ENCODE measurements at places on chromosomes 7 and 10. TPM values are rescaled to one million over a fixed set of nuclear protein-coding genes. Genes with fewer than 3 reads are reported as not detected.

GRCh38 chr10:12741360-12741804 is 260.1 kb downstream of the CCDC3 start:
- H3K36me3 ChIP-seq: no peaks in the 10 kb centered on the region
- no peaks in the 10 kb centered on the region for H3K4me1 ChIP-seq
- H3K4me3 ChIP-seq: no peak overlapping the region
- DNase-seq: no peak
- H3K27me3 ChIP-seq: no peaks in the 10 kb centered on the region

DNA sequence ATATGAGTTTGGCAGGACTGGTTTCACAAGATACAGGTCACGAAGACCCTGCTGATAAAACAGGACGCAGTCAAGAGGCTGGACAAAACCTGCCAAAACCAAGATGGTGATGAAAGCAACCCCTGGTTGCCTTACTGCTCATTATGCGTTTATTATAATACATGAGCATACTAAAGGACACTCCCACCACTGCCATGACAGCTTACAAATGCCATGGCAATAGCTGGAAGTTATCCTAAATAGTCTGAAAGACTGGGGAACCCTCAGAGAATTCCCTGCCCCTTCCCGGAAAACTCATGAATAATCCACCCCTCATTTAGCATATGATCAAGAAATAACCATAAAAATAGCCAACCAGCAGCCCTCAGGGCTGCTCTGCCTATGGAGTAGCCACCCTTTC is 73.1 kb downstream of the TEX36 start:
- H3K27me3 ChIP-seq: no peaks in the 10 kb centered on the region
- H3K4me3 ChIP-seq: no peak overlapping the region
- H3K27ac ChIP-seq: no peak overlapping the region
- no peaks in the 10 kb centered on the region for H3K36me3 ChIP-seq
- no peak for DNase-seq

- H3K27ac ChIP-seq: no peak overlapping the region
- H3K4me1 ChIP-seq: no peaks in the 10 kb centered on the region
- no peak overlapping the region for H3K4me3 ChIP-seq
- H3K27me3 ChIP-seq: no peaks in the 10 kb centered on the region
These were observed 90.2 kb upstream of the GNA12 start for GRCh38 chr7:2934211-2934731.

DNA sequence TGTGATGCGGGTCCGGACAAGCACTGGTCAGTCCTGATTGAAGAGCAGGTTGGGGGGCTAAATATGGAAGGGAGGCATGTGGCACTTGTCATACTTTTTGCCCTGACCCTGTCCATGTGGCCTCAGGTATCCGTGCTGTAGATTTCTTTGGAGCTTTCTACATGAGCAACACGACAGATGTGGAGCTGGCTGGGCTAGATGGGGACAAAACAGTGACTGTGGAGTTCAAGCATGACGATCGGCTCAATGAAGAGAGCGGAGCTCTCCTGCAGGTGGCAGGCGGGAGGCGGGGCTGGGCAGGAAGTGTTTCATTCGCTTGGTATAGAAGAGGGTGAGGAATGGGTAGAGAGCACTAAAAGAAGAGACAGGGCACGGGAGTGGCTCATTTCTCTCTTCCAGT is 13.0 kb upstream of the CHCHD1 start:
- DNase-seq: no peak
- no peaks in the 10 kb centered on the region for H3K27me3 ChIP-seq
- peaks cover 17% of the 10 kb centered on the region for H3K36me3 ChIP-seq
- H3K27ac ChIP-seq: no peak overlapping the region
- H3K4me3 ChIP-seq: no peak overlapping the region
- peaks cover 5% of the 10 kb centered on the region for H3K4me1 ChIP-seq

DNA sequence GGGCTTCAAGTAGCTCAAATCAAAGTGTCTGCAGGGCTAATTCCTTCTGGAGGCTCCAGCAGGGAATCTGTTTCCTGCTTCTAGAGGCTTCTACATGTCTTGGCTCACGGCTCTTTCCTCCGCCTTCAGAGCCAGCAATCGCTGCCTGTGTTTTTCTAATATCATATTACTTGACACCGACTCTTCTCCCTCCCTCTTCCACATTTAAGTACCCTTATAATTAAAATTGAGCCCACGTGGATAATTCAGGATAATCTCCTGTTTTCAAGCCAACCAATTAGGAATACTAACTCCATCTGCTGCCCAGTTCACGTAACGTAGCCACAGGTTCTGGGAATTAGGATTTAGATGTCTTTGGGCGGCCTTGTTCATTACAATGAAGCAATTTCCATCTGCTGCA is 372.2 kb downstream of the DPP6 start:
- H3K27me3 ChIP-seq: no peaks in the 10 kb centered on the region
- no peak for DNase-seq
- H3K4me3 ChIP-seq: no peak overlapping the region
- H3K27ac ChIP-seq: no peak overlapping the region
- no peaks in the 10 kb centered on the region for H3K36me3 ChIP-seq

DNA sequence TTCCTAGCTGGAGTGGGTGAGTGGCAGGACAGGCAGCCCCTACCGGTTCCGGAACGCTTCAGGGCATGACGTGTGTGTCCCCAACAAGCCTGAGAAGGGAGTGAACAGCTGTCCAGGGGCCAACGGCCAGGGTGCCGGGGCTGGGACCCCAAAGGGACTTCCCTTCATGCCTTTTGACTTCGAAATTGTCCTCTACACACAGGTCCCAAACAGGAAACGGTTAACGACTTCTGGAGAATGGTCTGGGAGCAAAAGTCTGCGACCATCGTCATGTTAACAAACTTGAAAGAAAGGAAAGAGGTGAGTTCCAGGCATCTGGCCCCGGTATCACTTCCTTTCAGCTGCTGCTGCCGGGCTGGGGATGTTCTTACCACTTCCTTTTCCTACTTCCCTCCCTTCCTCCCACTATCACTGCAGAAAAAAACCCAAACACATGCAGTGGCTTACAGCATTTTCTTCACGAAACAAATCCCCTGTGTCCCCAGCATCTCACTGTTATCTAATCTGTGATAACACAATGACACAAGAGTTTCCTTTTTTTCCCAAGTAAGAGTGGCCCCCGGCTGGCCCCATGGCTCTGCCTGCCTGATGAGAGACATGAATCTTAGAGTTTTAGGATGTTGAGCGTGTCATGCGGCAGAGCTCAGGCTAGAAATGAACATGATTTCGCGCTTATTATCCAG is 63.2 kb downstream of the MKI67 start:
- no peaks in the 10 kb centered on the region for H3K4me1 ChIP-seq
- H3K27ac ChIP-seq: no peak overlapping the region
- no peak overlapping the region for H3K4me3 ChIP-seq
- H3K27me3 ChIP-seq: no peaks in the 10 kb centered on the region
- H3K36me3 ChIP-seq: no peaks in the 10 kb centered on the region

DNA sequence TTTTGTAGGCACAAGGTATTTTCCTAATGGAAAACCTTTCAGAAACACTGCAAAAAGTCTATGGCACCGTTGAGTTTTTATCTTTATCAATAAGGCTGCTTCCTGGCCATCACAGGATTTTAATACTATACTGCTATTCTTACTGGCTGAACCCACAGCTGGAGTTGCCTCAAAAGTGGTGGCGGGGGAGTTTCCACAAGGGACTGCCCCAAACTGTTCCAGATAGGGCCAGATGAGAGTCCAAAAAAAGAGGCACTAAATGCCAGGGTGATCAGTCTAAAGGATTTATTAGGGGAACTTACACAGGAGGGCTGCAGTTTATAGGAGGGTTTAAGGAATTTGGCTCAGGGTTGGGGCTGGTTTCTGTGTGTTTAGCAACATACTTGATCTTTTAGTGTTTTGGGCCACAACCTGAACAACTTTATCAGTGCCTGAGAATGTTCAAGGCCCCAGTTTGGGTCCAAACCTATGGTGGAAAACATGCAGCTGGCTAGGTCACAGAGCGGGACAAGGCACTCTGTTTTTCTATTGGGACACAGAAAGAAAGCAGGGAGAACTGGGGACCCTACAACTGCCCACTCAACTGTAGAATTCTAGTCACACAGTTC is 41.4 kb downstream of the STAM start:
- no peak overlapping the region for H3K4me3 ChIP-seq
- H3K4me1 ChIP-seq: no peaks in the 10 kb centered on the region
- H3K36me3 ChIP-seq: no peaks in the 10 kb centered on the region

- H3K27ac ChIP-seq: no peak overlapping the region
- DNase-seq: no peak
- H3K4me3 ChIP-seq: no peak overlapping the region
These were observed 27.3 kb downstream of the ADAP1 start for GRCh38 chr7:927031-927671.

GRCh38 chr7:124536156-124536762 is 229.3 kb downstream of the GPR37 start:
- no peaks in the 10 kb centered on the region for H3K36me3 ChIP-seq
- no peaks in the 10 kb centered on the region for H3K27me3 ChIP-seq

DNA sequence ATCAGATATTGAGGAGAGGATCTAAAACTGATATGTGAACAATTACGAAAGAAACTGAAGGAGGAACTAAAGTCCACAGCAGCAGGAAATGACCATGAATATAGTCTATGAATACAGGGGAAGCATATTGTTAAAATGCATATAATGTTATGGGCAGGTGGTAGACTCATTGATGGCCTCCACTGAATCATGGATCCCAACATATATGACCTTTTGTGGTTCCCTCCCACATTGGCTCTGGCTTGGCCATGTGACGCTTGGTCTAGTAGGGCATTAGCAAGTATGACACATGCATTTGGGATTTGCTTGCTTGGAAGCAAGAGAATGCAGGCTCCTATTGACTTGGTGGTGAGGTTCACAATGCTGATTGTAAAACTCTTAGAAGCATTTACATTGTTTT is 55.2 kb upstream of the RAB18 start:
- no peak overlapping the region for H3K27ac ChIP-seq
- no peaks in the 10 kb centered on the region for H3K36me3 ChIP-seq
- no peaks in the 10 kb centered on the region for H3K4me1 ChIP-seq

DNA sequence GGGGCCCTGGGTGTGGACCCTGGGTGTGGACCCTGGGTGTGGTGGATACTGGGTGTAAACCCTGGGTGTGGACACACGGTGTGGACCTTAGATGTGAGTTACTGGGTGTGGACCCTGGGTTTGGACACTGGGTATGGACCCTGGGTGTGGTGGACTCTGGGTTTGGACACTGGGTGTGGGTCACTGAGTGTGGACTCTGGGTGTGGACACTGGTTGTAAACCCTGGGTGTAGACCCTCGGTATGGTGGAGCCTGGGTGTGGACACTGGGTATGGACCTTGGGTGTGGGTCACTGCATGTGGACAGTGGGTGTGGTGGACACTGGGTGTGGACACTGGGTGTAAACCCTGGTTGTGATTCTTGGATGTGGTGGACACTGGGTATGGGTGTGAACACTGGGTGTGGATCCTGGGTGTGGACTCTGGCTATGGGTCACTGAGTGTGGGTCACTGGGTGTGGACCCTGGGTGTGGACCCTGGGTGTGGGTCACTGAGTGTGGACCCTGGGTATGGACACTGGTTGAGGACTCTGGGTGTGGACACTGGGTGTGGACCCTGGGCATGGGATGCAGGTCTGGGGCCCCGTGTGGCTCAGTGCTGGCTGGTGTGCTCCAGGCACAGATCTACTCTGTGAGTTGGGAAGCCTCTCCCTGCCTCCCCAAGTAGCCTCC is 356.2 kb downstream of the GLRX3 start:
- H3K36me3 ChIP-seq: no peaks in the 10 kb centered on the region
- no peak overlapping the region for H3K27ac ChIP-seq
- no peaks in the 10 kb centered on the region for H3K4me1 ChIP-seq
- H3K27me3 ChIP-seq: no peaks in the 10 kb centered on the region
- no peak for DNase-seq

DNA sequence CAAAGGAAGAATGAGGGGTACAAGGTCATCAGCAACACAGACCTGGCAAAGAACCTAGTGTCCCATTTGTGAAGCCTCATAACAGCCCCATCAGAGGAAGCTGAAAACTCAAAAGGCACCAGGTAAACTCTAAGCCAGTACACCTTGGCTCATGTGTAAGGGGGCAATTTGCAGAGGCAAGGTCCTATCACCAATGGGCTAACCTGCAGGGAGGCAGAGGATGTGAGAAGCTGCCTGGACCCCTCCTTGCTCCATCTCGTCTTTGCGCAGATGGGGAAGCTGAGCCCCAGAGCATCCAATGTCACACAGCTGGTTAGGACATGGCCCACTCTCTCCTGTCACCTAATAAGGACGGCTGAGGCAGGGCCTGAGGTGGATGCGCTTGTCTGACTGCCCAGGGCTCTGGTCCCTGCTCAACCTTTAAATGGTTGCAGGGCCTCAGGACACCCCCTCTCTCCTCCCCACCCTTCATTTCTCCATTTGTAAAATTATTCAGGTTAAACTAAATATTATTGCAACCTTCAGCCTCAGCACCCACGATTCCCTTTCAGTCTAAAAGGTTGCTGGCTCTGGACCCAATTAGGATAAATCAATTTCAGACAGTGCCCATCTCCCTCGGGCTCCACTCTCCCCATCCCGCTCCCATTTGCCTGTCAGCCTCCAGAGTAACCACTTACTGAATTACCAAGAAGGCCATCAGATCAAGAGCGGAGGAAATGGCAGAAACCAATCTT is 135.3 kb downstream of the OAT start:
- no peak overlapping the region for H3K27ac ChIP-seq
- no peaks in the 10 kb centered on the region for H3K4me1 ChIP-seq
- H3K36me3 ChIP-seq: no peaks in the 10 kb centered on the region
- no peak for DNase-seq
- no peak overlapping the region for H3K4me3 ChIP-seq

DNA sequence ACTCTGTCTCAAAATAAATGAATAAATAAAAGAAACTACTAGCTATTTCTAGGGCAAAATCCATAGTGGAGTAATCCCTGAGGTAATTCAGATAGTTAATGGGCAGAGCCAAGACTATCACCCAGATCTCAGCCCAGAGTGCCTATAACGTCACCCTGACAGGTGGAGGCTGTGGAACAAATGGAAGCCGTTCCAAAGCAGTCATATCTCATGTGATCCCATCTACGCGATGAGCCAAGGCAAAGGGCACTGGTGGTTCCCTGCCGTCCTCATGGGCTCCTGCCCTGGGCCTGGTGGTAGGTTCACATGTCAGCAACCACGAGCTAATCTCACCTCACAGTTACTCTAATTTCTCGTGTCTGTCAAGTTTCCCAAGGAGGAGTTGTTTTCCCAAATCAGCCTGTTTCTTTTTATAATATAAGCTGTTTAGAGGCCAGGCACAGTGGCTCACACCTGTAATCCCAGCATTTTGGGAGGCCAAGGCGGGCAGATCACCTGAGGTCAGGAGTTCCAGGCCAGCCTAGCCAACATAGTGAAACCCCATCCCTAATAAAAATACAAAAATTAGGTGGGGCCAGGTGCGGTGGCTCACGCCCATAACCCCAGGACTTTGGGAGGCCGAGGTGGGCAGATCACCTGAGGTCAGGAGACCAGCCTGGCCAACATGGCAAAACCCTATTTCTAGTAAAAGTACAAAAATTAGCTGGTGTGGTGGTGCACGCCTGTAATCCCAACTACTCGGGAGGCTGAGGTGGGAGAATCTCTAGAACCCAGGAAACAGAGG is 22.5 kb upstream of the ASCC1 start:
- H3K27ac ChIP-seq: no peak overlapping the region
- no peak for DNase-seq
- H3K4me3 ChIP-seq: no peak overlapping the region
- no peaks in the 10 kb centered on the region for H3K4me1 ChIP-seq
- H3K36me3 ChIP-seq: peaks cover 9% of the 10 kb centered on the region

GRCh38 chr10:110171032-110171431 is 36.4 kb upstream of the MXI1 start:
- no peak overlapping the region for H3K4me3 ChIP-seq
- no peaks in the 10 kb centered on the region for H3K36me3 ChIP-seq
- no peak overlapping the region for H3K27ac ChIP-seq
- no peak for DNase-seq

GRCh38 chr10:91024541-91024940 is 103.7 kb upstream of the ANKRD1 start:
- no peaks in the 10 kb centered on the region for H3K27me3 ChIP-seq

CYP3A4 gene
- total RNA-seq: not detected

ANKRD1 gene
- not detected for total RNA-seq

CTAGE4 gene
- 1.4 TPM for total RNA-seq

AOAH gene
- 4.1 TPM for total RNA-seq

KLF14 gene
- total RNA-seq: 0.57 TPM
